ENCODE measurements at places on chromosomes 12 and 14.

DNA sequence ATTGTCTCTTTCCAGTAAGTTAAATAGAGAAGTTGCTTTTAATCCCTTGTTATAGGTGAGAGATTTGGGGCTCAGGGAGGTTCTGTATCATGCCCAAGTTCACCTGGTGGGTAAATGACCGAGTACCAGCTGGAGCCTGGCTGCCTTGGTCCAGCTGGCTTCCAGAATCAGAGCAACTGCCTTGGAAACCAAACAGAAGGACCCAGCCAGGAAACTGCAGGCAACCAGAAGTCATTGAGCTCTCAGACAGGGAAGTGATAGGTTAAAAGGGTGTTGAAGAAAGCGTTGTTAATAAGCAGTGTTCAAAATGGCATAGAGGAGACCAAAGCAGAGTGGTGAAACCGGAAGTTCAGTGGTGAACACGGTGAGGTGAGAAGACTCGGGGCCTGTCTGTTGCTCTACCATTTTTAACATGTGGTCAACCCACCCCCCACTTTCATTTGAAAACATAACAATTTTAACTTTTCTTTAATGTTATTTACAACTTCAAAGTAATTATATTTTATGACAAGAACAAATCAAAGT, 54.9 kb downstream of the PLEKHG7 start:
- DNase-seq, result no peak

- DNase-seq, result no peak
Observed at GRCh38 chr14:23125933-23126524, 7.0 kb upstream of the CEBPE start.

GRCh38 chr12:57825451-57825850, 6.9 kb upstream of the AVIL start:
- no peak for DNase-seq

GRCh38 chr12:62166525-62166924, 93.7 kb upstream of the USP15 start:
- DNase-seq, result no peak

DNA sequence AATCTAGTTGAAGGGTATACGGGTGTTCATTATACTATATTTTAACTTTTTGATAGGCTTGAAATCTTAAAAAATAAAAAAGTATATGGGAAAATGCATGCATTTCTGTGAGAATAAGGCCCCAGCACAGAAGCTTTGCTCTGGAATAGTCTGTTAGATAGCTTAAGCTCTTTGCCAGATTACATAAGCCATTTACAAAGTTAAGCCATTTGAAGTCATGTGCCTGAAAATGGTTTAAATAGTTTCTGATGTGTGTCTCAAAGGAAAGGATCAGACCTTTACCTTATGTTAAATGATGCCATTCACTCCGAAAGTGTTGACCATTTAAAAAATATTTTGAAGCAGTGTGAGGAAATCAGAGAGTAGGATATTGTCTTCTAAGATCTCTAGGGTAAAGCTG, 51.3 kb downstream of the WASHC4 start:
- DNase-seq, result no peak

GRCh38 chr12:92481066-92481465, 221.7 kb upstream of the PLEKHG7 start:
- DNase-seq, result no peak

GRCh38 chr14:90551733-90552464, 155.1 kb downstream of the CALM1 start:
- no peak for DNase-seq

DNA sequence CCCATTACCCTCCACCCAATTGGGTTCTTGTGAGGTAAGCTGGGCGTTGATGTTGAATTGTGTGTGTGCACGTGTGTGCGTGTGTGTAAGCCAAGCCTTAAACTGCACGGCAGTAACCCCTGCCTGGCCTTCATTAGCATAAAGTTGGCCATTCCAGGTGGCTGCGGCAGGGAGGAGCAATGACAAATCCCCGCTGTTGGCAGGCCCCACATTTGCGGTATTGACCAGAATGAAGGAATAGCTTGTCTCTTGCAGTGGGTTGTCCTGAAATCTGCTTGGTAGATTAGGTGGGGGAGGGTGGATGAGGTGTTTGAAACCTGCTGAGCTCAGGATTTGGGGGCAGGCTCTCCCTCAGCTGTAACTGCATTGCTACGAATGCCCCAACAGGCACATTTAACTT, 7.3 kb downstream of the VSX2 start:
- DNase-seq, result no peak

GRCh38 chr14:82410064-82410463, 876.4 kb upstream of the SEL1L start:
- DNase-seq, result no peak

DNA sequence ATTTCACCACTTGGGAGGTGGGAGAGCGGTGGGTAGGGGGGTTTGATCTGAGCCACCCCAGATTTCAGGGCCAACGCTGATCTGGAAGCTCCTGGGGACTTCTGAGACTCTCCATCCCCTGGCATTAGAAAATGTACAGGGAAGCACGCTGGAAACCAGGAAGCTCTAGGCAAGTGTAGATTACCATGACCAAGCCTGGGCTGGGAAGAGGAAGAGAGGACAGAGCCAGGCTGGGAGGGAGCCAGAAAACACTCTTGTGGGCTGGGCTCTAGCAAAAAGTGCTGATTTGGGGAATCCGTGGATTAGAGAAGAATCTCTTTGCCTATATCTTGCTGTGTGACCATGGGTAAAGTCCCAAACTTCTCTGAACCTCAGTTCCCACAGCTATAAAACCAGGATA, 236.7 kb downstream of the BCL11B start:
- DNase-seq, result peak; percentile 28

DNA sequence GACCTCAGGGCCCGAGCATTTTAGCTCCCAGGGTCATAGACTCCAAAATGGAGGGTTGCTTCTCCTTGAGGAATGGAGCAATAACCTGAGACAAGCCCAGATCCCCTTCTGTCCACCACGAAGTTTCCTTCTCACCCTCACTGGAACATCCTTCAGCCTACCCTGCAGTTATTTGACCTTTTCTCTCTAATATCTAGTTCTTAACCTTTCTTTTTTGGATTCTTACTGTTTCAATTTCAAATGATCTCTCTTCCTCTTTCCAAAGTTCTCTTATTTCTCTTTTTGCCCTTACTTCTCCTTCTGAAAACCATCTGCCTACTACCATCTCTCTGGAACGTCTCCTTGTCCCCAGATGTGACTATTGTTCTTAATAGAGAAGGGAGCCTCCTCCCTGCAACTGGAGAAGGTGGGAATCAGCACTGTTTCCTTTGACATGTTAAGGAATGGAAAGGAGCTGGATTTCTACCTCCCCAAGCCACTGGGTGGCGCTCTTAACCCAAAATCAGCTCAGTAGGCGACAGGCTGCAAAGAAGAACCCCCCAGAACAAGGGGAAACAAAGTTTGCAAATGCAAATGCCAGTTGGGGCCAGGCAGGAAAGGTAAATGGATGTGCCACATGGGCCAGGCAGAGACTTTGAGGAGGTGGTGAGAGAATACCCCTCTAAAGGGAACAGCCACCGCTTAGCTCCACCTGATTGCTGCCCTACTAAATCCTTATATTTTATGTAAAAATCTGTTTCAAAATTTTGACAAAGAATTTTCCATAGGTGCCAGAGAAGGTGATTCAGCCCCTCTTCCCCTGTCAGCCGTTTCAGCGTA, 22.4 kb upstream of the PDE1B start:
- DNase-seq, result peak; percentile 47

Data from Kasumi-1 (cell line).